Suppressor macrophage treated with lipopolysaccharide for 4 hours (primary cell): ENCODE measurements at places on chromosomes 7 and 10.

- DNase-seq: no peak
Measured at GRCh38 chr7:89042940-89043339, 247.4 kb upstream of the TEX47 start.

- DNase-seq: no peak
Measured at GRCh38 chr10:580778-581177, 108.7 kb downstream of the DIP2C start.

DNA sequence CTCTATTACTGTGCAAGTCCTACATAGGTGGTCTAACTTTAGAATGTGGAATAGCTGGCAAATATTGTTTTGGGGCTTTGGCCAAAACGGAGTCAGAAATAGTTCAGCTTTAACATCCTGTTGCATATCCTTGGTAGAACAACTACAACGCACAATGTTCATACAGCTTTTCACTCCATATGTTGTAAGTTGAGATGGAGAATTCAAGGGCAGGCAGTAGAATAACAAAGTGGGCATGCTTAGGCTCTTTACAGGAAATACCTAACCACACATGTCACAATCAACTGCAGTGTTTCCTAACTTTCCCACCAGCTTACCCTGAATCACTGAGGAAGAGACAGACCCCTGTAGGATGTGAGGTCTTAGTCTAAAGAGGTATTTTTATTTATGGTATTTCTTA lies 122.3 kb downstream of the PPP1R3A start:
- DNase-seq: no peak

DNA sequence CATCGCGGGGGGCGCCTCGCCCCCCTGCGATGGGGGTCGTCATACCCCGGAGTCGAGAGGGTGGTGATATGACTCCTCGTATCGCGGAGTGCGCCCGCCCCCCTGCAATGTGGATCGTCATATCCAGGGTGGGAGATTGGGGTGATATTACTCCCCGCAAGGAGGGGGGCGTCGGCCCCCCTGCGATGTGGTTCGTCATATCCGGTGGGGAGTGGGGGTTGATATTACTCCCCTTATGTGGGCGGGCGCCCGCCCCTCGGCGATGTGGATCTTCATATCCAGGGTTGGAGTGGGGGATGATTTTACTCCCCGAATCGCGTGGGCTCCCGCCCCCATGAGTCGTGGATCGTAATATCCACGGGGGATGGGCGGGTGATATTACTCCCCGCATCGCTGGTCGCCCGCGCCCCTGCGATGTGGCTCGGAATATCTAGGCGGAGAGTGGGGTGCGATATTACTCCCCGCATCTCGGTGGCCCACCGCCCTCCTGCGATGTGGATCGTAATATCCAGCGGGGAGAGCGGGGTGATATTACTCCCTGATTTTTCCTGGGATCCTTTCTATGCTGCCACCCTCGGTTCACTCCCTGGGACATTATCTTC lies 36.9 kb downstream of the MEIG1 start:
- no peak for DNase-seq

DNA sequence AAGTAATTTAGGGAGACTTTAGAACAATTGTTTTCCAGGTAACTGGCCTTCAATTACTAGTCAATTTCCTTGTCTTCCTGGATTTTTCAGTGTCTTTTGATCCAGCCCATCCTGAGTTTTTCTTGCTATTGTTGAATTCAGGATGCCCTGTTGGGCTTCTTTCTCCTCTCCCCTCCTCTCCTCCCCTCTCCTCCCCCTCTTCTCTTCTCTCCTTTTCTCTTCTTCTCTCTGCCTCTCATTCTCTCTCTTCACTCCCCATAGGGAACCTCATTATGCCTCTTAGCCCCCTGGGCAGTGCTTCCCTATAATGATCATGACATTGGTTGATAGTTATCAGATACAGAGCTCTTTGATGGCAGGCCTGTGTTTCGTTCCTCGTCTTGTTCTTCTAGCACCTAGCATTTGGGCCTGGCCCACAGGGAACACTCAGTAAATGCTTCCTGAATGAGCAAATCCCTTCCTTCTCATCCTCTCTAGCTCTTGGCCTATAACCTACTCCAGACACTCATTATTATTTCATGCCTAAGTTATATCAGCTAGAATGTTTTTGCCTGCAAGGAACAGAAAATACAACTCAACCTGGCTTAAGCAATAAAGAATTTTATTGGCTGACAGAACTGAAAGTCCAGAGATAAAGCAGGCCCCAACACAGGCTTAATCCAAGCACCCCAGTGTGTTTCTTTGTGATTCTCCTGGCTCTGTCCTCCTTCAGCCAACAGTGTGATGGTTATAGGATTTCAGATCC lies 56.8 kb downstream of the CACNB2 start:
- DNase-seq: no peak

- DNase-seq: no peak
Measured at GRCh38 chr10:73998623-73998928, 660 bp downstream of the VCL start.

- no peak for DNase-seq
Measured at GRCh38 chr10:91416339-91416855, 6.3 kb downstream of the HECTD2 start.

- DNase-seq: no peak
Measured at GRCh38 chr10:129764011-129764900, 199.8 kb downstream of the EBF3 start.

DNA sequence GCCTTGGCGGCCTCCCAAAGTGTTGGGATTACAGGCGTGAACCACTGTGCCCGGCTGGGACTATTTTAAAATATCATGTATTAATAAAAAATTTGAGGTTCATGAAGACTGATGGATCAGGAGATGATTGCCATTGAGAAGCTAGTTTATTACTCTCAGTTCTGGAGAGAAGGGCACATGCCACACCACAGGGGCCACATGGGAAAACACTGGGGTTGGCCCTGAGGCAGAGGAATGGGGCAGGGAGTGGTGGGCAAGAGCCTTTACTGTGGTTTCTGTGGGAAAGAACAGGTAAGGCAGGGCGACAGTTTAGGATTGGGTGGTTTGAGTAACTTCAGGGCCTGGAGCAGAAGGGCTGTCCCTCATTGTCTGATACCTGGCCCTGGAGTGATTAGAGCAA lies 6.8 kb upstream of the TBRG4 start:
- no peak for DNase-seq

DNA sequence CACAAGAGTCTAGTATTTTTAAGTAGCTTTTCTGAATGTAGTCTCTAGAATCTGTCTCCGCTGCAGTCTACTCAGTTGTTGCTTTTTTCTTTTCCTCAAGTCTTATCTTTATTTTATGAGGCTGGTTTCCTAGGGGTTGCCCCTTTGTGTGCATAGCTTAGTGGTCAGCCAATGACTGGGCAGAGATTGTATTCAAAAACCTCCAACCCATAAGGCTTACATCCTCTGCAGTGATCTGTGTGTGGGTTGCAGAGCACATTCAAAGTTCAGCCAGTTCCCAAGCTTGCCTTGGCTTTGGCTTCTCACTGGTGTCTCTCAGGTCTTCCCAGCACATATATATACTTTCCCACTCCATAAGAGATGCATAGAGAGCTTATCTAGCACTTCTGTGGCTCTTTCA lies 160.0 kb upstream of the TCF7L2 start:
- DNase-seq: no peak

- no peak for DNase-seq
Measured at GRCh38 chr7:154385214-154385613, 333.0 kb downstream of the DPP6 start.

DNA sequence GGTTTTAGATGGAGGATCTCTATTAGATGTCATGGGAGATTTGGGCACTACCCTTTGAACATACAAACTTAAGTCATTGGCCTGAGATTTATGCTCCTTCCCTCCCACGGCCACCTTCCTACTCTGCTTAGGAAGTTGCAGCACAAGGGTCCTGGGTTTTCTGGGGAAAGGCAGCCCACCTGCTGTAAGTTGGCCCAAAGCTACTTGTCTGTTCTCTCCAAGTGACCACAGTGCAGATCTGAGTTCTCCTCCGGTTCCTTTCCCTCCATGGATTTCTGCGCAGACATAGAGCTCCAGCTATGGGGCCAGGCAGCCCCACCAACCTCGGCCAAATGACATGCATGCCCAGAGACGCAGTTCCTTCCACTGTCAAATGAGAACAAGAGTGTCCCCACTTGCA lies 12.8 kb upstream of the C10orf53 start:
- DNase-seq: no peak

DNA sequence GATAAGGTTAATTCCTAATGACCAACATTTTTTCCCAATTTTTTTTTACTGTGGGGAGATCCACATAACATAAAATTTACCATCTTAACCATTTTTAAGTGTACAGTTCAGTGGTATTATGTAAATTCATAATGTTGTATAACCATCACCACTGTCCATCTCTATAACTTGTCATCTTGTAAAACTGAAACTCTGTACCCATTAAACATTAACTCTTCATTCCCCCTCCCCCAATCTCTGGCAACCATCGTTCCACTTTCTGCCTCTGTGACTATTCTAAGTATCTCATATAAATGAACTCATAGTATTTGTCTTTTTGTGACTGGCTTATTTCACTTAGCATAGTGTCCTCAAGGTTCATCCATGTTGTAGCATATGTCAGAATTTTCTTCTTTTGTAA lies 46.0 kb upstream of the HPS1 start:
- DNase-seq: no peak

- no peak for DNase-seq
Measured at GRCh38 chr10:31358688-31359330, 39.8 kb downstream of the ZEB1 start.

DNA sequence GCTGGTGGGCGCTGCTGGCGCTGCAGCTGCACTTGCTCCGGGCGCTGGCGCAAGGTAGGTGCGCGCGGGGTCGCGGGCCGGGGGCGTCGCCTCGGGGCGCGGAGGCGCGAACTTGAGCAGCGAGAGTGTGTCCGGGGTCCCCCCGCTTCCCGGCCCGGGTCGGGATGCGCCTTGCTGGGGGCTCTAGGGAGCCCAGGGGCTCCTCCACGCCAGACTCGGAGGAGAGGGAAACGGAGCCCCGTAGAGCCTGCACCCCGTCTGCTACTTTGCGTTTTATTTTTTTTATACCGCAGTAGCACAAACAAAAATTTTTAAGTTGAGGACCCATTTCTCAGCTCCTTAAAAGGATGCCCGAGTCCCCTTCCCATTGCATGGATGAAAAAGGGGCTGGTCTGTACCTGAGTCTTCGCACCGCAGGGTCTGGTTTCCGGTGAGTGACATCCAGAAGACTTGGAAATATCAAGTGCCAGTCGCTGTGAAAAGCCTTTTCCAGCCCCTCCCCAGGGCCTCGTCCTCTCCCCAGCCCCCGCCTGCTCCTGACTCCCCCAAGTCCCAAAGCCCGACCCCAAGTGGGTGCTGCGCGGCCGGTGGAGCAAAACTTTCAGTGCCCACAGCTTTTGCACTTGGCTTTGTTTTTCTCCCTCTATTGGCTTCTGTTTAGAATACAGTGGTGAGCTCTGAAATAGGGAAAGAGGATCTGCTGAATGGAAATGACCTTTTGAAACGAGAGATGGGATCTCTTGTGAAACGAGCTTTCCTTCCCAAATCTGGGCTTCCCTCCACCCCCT lies 973 bp downstream of the SDK1 start:
- DNase-seq: peak; percentile 40

DNA sequence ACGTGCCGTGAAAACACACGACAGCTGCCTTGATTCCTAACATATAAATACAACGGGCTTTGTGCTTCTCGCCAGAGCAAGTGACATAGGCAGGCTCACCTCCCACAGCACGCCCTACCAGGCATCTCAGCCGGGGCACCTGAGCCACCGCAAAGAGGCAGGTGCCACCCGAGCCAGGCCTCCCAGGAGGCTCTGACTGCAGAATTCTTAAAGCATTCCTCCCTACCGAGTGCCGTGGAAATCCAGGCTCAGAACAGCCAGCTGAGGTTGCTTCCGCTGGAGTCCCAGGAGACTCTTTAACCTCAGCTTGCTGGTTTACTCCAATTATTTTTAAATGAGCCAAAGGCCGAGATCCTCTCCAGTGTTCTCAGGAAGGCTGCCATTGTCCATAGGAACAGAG lies 206.5 kb downstream of the USP6NL start:
- no peak for DNase-seq

DNA sequence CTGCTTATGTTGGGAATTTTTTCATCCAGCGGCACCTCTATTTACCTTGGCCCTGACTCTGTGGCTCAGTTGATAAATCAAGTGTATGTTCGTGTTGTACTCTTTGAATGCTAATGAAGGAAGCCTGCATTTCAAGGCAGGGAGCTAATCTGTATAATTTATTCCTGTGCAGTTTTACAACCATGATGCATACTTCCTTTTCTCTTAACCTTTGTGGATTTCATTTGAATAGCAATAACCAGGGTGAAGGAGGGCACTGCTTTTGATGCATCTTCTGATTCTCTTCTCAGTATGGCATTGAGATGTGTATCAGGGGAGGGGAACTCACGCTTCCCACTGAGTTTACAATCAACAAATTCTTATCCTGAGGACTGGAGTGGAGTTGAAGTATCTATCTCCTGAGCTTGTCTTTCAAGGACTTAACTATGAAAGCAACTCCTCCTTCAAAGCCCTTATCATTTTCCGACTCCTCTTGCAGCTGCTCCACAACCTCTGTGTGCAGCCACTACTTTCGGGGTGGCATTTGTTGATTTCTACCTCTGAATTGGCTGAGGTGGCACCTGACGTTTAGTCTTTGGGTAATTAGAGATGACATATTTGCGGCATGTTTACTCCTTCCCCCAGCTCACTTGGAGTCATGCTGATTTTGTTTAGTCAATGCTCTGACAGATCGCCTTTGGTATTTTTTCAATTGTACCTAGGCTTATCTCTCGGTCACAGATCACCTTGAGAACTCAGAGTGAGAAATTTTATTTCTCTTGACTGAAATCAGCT lies 275.2 kb downstream of the PHTF2 start:
- no peak for DNase-seq

GRCh38 chr7:94999069-94999351 lies 91.6 kb downstream of the PPP1R9A start:
- DNase-seq: no peak

GRCh38 chr10:88725798-88726197 lies 19.7 kb downstream of the LIPK start:
- DNase-seq: peak; percentile 84

DNA sequence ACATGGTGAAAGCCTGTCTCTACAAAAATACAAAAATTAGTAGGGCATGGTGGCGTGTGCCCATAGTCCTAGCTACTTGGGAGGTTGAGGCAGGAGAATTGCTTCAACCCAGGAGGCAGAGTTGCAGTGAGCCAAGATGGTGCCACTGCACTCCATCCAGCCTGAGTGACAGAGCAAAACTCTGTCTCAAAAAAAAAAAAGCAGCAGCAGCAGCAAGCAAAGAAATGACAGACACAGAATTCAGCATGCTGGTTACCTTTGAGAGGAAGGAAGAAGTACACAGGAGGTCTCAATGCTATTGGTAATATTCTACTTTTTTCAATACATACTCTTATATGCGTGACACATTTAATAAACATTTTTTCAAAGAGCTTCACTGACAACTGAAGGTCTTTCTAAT lies 81.3 kb downstream of the ZFAND4 start:
- DNase-seq: no peak

GRCh38 chr7:41847151-41847550 lies 144.3 kb upstream of the INHBA start:
- peak; percentile 40 for DNase-seq

DNA sequence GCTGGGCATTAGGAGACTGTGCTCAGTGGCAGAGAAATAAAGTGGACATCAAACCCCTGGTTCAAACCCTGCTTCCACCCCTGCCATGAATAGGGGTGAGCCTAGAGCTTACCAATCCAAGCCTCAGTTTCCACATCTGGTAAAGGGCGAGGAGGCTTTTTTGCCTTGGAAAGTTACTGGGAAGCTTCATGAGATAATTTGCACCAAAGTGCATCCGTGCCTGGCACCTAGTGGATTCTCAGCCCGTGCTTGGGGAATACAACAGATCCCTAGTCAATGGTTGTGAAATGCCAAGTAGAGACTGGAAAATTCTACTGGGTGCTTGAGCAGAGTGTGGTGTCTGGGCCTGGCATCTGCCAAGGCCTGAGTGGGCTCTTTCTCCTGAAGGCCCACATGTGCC lies 158.7 kb upstream of the ZMIZ1 start:
- DNase-seq: no peak

GRCh38 chr10:126397156-126397555 lies 8.9 kb upstream of the ADAM12 start:
- no peak for DNase-seq
